ENCODE measurements at places on chromosomes 2 and 18.

- no peak overlapping the region for H3K4me3 ChIP-seq
- no peaks in the 10 kb centered on the region for H3K36me3 ChIP-seq
- no peaks in the 10 kb centered on the region for H3K27me3 ChIP-seq
- no peak for DNase-seq
- no peak overlapping the region for H3K27ac ChIP-seq
Observed at GRCh38 chr18:37425222-37425621, 140.4 kb downstream of the CELF4 start.

GRCh38 chr2:70827388-70827787, 7.0 kb upstream of the CLEC4F start:
- no peaks in the 10 kb centered on the region for H3K27me3 ChIP-seq
- DNase-seq = no peak
- H3K27ac ChIP-seq = no peak overlapping the region
- H3K4me1 ChIP-seq = no peaks in the 10 kb centered on the region
- no peaks in the 10 kb centered on the region for H3K36me3 ChIP-seq

- no peaks in the 10 kb centered on the region for H3K4me1 ChIP-seq
- H3K36me3 ChIP-seq = no peaks in the 10 kb centered on the region
- no peak for DNase-seq
- no peak overlapping the region for H3K27ac ChIP-seq
- no peak overlapping the region for H3K4me3 ChIP-seq
Observed at GRCh38 chr18:6279308-6279707, 135.4 kb downstream of the L3MBTL4 start.

DNA sequence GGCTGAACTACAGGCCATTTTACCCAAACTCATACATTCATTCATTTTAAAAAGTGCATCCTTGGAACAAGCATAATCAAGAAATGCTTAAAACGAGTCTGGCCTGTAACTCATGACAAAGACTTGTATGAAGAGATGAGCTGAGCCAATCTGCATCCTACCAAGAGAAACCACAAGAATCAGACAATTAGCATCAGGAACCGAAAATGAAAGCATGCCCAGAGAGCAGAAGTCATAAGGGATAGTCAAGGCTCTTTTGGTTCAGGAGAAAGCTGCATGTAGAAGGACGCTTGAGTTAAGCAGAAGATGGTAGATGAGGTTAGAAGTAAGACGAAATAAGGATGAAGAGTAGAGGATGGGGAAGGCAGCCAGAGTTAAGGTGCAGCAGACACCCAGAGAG, 137.0 kb upstream of the CTNNA2 start:
- no peak overlapping the region for H3K27ac ChIP-seq
- no peaks in the 10 kb centered on the region for H3K4me1 ChIP-seq
- no peak overlapping the region for H3K4me3 ChIP-seq
- H3K27me3 ChIP-seq = no peaks in the 10 kb centered on the region

- no peak for DNase-seq
- H3K4me1 ChIP-seq = no peaks in the 10 kb centered on the region
- no peaks in the 10 kb centered on the region for H3K36me3 ChIP-seq
- H3K27ac ChIP-seq = no peak overlapping the region
- H3K4me3 ChIP-seq = no peak overlapping the region
Observed at GRCh38 chr18:37275237-37275741, 290.3 kb downstream of the CELF4 start.

DNA sequence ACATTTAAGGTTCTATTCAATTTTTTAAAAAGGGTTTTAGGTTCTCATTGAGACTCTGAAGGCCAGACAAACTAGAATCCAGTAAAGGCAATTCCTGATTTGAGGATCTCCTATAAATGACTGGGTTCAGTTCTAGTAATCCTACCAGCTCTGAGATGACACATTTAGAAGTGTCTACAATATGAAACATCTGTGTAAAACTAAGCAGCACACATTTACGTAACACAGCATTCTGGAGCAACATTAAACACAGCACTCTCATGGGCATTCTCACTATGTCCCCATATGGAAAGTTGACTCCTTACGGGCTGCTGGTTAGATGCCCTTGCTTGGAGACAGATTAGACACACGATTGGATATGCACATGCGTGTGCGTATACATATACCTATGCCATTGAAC, 114.4 kb downstream of the ZNF385B start:
- no peak overlapping the region for H3K27ac ChIP-seq
- no peak for DNase-seq
- no peak overlapping the region for H3K4me3 ChIP-seq
- no peaks in the 10 kb centered on the region for H3K27me3 ChIP-seq
- no peaks in the 10 kb centered on the region for H3K4me1 ChIP-seq
- H3K36me3 ChIP-seq = no peaks in the 10 kb centered on the region

GRCh38 chr2:230184727-230185578, 34.8 kb downstream of the SP110 start:
- no peak for DNase-seq
- H3K27me3 ChIP-seq = no peaks in the 10 kb centered on the region
- H3K4me3 ChIP-seq = no peak overlapping the region
- H3K4me1 ChIP-seq = no peaks in the 10 kb centered on the region
- no peak overlapping the region for H3K27ac ChIP-seq

Measured in aorta (tissue), 5 donors.